HFFc6 (cell line): ENCODE measurements at places on chromosomes 16 and 17.
A peak's percentile ranks its signal among the peaks of the same experiment; 100 is the strongest.

DNA sequence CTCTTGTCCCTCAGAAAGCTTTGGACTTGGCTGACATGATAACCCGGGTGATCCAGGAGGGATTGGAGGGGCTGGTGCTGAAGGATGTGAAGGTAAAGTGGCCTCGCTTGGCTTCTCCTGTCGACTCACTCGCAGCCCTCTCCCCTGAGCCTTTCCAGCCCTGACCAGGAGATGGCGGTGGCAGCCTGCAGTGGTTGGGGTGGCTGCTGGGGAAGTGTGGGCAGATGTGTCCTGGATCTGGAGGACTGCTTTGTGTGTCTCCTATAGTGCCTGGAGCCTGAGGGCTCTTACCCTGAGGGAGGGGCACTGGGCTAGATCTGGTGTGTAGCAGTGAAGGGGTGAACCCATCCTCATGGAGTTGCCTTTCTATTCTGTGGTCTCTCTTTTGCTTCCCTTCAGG, 17.9 kb downstream of the LIG3 start:
- DNase-seq: peak; percentile 52

GRCh38 chr16:724188-725040, 1.8 kb downstream of the CCDC78 start:
- no peak for DNase-seq

GRCh38 chr16:81707411-81708265, 71.5 kb upstream of the PLCG2 start:
- DNase-seq: no peak

DNA sequence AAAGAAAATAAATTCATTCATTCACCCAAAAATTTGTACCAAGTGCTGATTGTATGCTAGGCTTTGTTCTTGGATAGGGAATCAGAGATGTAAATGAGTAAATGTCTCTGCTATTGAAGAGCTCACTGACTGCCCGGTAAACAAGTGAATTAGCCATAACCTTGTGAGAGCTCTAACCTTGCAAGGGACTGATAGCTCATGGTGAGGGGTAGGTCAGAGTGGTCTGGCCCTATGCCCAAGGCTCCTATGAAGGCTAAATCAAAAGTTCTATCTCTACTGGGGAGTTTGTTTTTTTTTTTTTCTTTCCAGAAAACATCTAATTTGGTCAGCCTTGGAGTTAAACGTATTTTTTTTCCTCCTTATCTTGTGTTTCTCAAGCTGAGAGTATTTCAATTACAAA, 172.8 kb upstream of the CDH11 start:
- no peak for DNase-seq

GRCh38 chr16:3488801-3489200, 6.5 kb downstream of the C16orf90 start:
- DNase-seq: no peak

GRCh38 chr16:180101-180675, at the start of gene HBQ1:
Gene HBQ1, plus strand, starts transcription at chr16:180459. Its CDS starts 28 bp downstream, at chr16:180487.
- DNase-seq: no peak
